Erythroblast (primary cell): ENCODE measurements at places on chromosomes 5 and 9.

- no peak for DNase-seq
Observed at GRCh38 chr5:154647761-154648145, 107.4 kb upstream of the LARP1 start.

GRCh38 chr9:87713278-87713987 is 12.5 kb upstream of the CTSL start:
- DNase-seq = peak; percentile 94

DNA sequence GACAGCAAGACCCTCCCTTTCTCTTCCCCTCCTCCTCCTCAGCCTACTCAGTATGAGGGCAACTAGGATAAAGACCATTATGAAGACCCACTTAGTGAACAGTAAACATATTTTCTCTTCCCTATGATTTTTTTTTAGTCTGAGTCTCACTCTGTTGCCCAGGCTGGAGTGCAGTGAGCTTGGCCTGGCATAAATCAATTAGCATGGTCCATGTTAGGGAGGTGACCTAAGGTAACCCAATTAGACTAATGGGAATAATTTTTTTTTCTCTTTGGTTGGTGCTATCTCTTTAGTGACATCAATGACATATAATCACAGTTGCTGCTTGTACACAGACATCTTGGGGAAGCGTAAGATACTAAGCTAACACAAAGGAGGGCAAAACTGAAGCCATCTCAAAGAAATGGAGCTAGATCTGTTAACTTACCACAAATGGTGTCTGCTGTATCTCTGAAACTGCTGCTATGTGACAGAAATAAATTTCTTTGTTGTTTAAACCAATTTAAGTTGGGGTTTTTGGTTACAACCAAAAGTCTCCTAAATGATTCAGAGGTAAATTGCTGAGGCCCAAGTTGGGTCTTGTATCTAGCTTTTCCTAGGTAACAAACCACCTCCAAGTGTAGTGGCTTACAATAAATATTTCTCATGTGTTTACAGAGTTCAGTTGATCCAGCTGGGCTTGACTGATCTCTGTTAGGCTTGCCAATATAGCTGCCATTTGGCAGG is 13.3 kb downstream of the PKD2L2 start:
- DNase-seq = no peak

GRCh38 chr9:135592331-135592590 is 30.7 kb downstream of the PAEP start:
- DNase-seq = no peak

DNA sequence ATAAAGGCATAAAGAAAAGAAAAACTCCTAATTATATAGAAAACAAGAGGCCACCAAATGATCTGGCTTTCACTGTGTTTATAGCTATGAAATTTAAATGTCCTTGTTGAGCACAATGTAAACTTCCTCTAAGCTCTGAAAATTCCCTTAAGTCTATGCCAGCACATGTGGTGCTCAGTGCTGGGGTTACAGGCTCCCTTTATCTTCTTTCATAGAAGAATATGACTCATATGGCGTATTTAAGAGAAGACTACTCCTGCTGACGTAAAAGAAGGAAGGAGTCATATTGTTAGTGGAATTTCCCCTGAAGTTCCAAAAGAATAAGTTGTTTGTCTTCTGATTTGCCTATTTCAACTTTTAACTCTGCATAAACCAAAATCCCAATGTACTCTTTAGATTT is 30.4 kb downstream of the RNF145 start:
- DNase-seq = peak; percentile 8

DNA sequence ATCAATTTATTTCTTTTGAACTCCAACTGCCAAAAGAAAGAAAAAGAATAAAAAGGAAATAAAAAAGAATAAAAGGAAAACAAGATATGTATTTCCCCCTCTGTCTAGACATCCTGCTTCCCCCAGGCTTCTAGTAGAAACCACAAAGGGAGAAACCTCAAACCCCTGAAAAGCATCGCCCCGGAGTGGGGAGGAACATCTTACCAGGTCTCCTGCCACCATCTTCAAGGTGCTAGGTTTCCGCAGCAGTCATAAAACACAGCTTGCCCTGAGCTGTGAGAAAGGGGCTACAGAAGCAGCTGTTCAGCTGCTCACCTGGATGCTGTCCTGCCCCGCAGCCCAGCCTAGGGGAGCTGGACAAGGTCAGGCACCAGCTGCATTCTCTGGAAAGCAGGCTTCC is 487.7 kb downstream of the GADD45G start:
- no peak for DNase-seq

DNA sequence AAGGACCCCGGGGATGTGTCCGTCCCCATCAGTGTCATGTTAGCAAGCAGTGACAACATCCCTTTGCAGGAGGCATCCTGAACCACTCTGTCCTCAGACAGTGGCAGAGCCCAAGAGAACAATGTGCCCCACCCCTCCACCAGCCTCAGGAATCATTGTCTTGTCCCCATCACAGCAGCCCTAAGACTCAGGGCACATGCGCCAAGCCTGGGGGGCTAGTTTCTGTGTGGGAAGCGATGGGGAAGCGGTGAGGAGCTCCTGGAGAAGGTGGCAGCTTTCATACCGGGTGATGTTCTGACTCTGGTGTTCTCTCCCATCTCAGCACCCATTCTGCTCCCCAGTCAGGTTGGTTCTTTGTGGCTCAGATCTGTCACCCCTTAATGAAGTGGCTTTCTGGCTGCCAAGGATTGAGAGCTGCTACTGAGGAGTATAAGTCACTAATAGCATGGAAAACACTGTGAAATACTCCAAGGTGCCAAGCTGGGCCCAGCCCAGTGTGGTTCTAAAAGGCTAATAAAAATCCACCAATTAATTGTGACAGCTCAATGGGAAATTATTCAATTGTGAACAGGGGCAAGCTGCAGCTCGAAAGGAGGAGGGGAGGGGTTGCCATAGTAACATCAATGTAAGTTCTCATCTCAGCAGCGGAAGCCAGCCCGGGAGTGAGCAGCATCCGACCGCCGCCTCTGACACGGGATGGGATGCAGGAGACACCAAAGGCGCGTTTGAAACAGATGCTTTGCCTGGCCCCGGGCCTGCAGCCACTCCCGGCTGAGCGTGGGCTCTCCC is 4.7 kb downstream of the QRFP start:
- no peak for DNase-seq

DNA sequence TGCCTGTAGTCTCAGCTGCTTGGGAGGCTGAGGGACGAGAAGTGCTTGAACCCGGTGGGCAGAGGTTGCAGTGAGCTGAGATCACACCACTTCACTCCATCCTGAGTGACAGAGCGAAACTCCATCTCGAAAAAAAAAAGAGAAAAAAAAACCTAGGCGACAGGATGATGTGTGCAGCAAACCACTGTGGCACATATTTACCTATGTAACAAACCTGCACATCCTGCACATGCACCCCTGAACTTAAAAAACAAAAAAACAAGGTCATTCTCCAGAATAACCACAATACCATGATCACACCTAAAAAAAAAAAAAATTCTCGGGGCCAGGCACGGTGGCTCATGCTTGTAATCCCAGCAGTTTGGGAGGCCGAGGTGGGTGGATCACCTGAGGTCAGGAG is 7.5 kb upstream of the DOLPP1 start:
- no peak for DNase-seq
